Hepatic stellate cell (primary cell): ENCODE measurements at places on chromosomes 1 and 21.
A peak's percentile ranks its signal among the peaks of the same experiment; 100 is the strongest.

DNA sequence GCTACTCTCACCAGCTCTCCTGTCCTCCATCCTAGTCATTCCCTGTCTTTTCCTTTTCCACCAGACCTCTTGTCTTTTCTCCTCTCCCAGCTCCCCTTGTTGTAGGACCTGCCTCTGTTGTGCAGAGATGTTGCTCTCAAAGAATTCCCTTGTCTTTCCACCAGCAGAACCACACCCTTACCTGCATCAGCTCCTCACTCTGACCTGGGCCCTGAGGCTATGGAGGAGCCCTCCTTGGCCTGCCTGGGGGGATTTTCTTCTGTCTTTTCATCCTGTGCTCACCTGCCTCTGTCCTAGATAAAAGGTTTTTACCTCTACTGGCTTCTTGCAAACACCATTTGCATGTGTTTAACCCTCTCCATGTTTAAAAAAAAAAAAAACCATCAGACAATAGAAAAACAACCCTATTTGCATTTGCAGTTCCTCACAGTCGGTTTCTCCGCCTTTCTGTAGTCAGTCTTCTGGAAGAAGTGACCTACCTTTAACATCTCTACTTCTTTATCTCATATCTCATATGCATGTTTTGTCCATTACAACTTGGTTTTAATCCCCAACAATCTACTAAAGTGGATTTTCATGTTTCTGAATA, 12.1 kb downstream of the FCRL5 start:
- no peak for DNase-seq

DNA sequence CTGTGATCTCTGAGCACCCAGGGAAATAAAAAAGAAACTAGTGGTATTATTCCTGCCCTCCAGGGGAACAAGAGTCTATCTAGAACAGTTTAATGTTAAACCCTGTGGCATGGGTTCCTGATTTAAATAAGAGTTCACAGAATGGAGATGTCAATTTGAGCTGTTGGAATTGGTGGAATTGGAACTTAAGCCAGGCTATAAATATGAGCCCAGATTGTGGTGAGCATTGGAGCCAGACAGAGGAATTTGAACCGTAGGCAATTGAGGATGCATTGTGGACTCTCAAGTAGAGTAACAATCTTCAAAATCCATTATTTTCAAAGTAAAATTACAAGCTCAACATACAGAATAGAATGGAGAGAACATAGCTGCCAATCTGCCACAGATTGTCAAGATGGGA, 98.2 kb downstream of the NEK7 start:
- DNase-seq, result no peak

GRCh38 chr21:31577271-31577670, 82.2 kb upstream of the SOD1 start:
- DNase-seq, result no peak

DNA sequence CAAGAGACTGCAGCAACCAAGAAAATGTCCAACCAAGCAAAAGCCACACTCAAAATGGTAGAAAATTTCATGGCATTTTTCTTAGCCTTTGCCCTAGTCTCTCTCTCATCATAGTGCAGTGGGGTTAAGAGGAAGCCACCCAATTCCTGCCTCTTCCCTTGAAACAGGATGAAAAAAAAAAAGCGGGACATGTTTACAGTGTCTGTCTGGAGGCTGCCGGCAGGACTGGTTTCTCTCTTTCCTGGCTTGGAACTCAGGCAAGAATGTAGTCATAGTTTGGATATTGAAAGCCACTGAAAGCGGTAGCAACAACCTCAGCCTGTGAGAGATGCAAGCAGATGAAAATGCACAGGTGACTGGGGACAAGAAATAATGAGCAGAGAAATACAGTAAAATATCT, 13.3 kb upstream of the TNFSF18 start:
- no peak for DNase-seq

GRCh38 chr1:33307494-33307864, 13.4 kb downstream of the A3GALT2 start:
- no peak for DNase-seq

DNA sequence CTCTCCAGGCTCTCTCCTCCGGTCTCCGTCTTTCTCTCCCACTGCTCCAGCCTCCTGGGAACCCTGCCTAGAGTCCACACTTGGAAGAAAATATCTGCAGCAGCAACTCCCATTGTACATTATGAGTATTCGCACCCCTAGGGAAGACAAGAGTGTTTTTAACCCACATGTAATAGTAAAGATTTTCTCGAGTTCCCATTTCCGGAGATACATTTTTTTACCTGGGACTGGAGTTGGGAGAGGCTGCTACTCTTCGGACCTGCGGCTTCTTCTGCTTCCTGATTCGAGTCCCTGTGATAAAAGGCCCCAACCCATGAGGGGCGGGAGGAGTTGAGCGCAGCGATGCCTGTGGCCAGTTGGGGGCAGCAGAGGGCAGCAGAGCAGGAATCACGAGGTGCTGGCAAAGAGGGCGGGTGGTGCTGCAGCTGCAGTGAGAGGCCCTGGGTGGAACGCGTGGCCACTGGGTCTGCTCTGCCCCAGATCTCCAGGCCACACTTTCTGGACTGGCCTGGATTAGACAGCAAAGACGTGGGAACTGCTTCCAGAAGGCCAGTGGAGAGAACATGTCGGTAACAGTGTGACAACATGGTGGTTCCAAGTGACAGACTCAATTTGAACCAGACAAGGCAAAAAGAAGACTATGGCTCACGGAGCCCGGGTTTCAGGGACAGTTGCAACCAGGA, 221.0 kb upstream of the CSF3R start:
- peak; percentile 79 for DNase-seq

- DNase-seq, result no peak
These were observed 45.7 kb upstream of the DEPDC1 start for GRCh38 chr1:68542586-68542985.

DNA sequence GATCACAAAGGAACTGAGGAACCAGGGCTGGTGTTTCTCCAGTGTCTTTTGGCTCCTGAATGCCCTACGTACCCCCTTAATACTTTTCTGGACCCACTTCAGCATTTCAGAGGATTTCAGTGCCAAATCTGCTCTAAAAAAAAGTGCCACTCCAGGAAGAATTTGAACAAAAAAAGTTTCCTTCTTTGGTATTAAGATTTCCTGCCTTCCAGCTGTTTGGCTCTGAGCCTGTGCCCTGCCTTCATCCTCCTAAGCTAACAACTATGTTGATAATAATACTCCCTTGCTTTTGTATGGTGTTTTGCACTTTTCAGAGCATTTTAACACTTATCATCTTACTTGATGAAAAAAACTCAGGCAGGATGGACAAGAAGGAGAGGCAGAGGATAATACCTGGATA, 11.0 kb upstream of the RIMS3 start:
- no peak for DNase-seq

DNA sequence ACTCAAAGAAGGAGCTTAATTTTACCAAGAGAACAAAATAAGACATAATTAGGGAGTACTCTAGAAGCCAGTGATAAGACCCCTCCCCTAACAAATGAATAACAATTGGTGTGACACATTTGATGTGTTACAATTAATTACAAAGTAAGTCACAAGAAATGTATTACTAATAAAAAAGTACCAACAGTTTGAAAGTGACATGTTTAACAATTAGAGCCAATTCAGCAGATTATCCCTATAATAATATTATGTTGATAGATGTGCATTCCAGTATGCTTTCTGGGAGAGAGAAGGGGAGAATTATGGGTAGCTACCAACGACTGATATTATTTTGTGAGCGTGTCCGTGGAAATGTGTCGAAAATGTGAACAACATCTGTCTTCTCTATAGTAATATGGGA, 19.1 kb downstream of the CTSK start:
- no peak for DNase-seq

GRCh38 chr21:45541221-45542039, 810 bp downstream of the SLC19A1 start:
- peak; percentile 80 for DNase-seq

DNA sequence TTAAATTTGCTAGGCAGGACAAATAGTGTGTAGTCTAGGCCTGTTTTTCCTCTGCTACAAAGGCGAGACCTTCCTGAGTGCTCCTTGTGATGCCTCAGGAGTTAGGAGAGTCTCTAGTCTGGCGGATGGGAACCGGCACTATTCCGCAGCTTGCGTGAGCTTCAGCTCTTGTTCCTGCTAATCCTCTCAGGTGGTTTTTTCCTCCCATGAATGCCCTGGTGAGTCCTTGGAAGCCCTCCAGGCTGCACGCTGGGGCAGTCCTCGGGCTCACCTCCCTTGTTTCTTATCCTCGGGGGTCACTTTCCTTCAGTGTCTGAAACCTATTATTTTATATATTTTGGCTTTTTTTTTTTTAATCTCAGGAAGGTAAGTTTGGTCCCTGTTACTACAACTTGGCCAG, 28.2 kb downstream of the UTS2 start:
- no peak for DNase-seq

GRCh38 chr1:16119504-16119903, 36.4 kb downstream of the EPHA2 start:
- no peak for DNase-seq

DNA sequence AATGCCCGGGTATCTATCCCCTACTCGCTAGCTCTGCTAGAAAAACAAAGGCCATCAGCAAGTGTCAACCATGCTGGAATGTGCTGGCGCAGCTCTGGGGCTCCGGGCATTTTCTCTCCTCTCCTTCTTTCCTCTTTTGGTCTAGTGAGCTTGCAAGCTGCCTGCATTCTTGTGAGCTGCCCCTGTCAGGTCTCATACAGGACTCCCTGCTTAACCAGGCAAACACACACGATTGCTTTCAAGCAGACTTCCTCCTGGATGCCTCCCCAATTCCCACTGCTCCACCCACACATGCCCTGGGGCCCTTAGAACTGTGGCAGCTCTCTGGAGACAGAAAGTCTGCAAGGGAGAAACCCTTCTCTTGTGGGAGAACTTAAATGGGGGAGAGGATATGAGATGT, 35.7 kb upstream of the SUCO start:
- no peak for DNase-seq

DNA sequence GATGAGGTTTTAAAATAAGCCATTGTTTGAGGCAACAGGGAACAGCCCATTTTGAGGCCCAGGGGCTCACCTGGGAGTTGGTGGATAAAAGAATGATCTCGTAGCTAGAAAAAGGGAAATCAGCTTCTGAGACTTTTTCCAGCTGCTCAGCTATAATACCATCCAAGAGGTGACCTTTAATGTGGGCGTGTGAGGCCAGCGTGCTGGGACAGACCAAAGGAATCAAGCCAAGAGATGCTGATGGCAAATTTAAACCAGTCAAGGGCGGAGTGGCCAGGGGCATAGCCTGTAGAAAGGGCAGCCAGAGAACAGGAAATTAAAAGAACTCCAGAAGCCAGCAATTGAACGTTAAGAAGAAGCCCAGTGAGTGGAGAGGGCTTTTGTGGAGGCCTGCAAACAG, 132.6 kb downstream of the IER5 start:
- no peak for DNase-seq

GRCh38 chr1:6134741-6135510, 45.2 kb downstream of the CHD5 start:
- DNase-seq, result no peak

GRCh38 chr1:1308756-1309250, 406 bp downstream of the PUSL1 start:
- no peak for DNase-seq

- DNase-seq, result no peak
These were observed 4.4 kb downstream of the CHTOP start for GRCh38 chr1:153638261-153638660.

- DNase-seq, result no peak
These were observed 62.3 kb upstream of the ETV3 start for GRCh38 chr1:157200451-157200850.

GRCh38 chr21:44838951-44839350, 21.1 kb upstream of the SUMO3 start:
- DNase-seq, result no peak

- no peak for DNase-seq
These were observed 203.5 kb upstream of the ZNHIT6 start for GRCh38 chr1:85911742-85912141.

DNA sequence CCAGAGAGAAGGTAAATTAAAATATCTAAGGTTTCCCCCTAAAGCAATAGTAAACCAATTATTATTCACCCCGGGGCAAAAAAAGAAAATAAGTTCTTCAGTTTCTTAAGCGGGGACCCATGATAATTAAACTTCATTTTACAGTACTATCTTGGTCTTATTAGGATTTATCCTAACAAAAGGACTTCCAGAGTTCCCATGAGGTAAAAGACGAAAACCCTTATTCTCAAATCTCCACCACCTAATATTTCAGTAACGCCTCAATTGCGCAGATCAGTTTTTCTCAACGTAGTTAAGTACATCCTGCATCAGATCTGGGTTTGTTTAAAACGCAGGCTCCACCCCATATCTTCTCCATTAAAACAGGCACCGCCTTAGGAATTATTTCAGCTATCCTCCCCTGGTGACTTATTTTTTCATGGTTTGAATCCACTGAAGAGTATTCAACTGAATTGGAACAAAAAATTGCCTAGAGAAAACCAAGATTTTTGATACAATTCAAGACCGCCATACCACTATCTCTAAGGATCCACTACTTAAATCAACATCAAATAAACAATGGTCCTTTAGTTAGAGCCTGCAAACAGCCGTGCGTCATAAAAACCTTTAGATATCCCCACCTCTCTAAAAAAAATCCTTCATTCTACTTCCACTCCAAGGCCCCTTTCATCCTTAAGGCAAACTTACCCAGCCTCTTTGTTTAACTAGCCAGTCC, 1.7 kb downstream of the MCL1 start:
- DNase-seq, result no peak

DNA sequence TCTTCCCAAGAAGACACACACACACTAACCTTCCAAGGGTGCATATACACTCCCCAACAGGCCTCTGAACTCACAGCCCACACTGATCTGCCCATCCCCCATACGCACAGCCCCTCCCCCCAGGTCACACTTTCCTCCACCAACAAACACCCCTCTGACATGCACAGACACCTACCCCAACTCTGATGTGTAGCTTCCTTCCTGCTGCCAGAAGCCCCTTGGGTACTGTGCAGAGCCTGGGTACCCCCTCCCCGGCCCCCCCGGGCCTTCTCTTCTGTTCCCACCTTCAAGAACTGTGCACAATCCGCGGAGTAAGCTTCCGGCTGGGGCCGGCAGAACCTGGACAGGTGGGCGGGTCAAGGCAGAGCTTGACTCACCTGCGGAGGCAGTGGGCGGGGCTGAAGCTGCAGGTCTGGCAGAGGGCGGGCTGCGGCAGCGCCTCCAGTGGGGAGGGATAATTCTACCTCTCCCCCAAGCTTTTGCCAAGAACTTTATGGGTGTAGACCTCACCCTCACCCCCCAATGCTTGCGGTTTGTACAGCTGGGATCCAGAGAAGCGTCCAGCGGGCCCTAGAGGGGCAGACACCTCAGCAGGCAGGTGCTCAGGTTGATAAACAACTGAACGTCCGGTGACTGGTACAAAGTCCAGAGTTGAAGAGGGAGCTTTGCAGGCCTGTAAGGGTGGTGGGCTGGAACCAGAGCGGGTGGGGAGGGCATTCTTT, at the start of gene C1orf210:
Gene C1orf210 (minus strand): TSS at position 313 of the 722 bp plus-strand sequence. CDS start 2,311 bp downstream, outside the sequence.
- DNase-seq, result no peak

DNA sequence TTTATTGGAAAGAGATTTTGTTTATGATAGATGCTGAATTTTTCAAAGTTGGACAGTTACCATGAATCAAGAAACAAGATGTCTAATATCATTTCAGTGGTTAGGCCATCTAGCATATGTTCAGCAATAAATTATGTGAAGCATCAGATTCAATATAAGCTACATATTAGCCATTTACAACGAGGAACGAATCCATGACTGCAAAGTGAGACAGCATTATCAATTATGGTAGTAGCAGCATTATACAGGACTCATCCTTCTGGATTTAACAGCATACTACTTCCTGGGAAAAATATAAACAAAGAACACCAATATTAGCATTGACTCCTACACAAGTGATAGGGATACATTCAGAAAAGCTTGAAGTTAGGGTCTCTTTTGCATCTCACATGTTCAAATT, 59.1 kb downstream of the LRRC53 start:
- DNase-seq, result no peak
